ENCODE measurements at places on chromosomes 11 and 22. TPM values are rescaled to one million over a fixed set of nuclear protein-coding genes. Genes with fewer than 3 reads are reported as not detected.

GRCh38 chr11:69499186-69499917 lies 17.9 kb downstream of the LINC01488 start:
- DNase-seq, result no peak

The OOSP1 gene
- total RNA-seq, result not detected

GRCh38 chr22:18085188-18085587 lies 7.4 kb downstream of the PEX26 start:
- DNase-seq, result no peak

- no peak for DNase-seq
These were observed 397.0 kb upstream of the ISX start for GRCh38 chr22:34669001-34669400.

DNA sequence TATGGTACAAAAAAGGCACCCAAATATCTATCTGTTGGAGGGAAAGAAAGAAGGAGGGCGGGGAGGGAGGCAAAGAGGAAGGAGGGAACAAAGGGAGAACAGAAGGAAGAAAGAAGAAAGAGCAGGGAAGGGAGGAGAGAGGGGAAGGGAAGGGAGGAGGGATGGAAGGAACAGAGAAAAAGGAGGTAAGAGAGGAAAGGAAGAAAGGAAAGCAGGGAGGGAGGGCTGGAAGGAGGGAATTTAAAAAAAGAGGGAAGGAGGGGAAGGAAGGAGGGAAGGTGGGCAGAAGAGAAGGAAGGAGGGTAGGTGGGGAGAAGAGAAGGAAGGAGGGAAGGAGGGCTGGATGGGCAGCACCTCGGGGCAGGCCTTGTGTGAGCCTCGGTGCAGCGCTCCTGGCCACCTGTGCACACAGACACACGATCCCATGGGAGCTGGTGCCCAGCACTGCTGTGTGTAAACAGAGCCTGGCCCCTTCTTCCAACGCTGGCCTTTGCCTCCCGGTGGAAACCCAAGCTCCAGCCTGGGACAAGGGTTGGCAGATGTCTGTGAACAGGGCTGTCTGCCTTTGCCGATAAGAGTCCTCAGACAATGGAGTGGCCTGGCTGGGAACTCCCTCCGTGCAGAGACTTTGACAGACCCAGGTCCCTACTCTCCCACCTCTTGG lies 23.2 kb downstream of the SMIM38 start:
- DNase-seq, result no peak

DNA sequence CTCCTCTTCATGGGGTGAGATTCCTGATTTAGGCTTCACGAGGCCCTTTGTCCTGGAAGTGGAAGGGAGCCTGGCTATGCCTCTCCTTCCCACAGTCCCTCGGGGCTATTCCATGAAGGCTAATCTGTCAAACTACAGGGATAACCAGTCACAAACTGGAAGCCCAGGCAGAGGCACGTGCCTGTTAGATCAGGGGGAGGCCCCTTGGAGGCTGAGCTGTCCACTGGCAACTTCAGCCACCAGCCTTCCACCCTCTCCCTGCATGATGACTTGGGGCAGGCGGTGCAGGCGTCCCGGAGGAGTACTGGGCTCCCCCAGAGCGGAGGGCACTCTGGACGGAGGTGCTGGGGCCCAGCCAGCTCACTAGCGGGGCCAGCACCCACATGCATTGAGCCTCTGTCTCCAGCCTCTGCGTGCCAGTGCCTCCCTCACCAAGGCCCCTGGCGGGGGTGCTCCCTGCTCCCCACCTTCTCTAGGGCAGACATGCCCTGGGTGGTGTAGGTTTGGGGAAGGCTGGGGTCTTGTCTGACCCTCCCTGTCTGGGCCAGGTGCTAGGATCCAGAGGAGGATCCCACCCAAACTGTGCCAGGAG lies 42.9 kb downstream of the WNT11 start:
- no peak for DNase-seq

DNA sequence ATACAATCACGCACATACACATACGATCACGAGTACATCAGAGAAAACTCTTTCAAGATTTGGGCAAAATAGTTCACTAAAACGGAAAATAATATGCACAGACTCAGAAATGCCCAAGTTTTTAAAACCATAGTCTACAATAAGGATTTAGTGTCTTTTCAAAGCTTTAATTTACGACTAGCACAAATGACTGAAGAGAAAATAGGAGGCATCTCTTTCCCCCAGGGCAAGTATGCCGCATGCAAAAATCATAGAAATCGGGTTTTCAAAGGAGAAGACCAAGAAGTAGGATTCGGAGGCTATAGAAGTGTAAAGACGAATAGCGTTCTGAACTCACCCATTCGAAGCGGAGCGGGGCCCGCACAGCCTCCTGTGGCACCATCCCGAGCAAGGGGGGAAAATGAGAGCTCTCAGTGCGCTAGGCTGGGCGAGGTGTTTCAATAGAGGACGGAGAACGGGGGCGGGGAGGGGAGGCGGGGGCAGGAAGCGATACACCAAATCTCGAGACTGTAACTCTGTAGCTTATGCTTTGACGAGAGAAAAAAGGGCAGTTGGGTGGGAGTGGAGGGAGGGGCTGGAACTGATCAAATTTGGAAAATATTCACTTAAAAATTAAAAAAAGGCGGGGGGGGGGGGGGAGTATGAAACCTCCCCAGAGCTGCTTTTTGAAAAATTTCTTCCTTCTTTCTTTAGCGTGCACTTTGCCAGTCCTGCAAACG lies 15.8 kb downstream of the BLID start:
- DNase-seq, result no peak

- DNase-seq, result no peak
These were observed 32.1 kb downstream of the DAGLA start for GRCh38 chr11:61712314-61712713.

DNA sequence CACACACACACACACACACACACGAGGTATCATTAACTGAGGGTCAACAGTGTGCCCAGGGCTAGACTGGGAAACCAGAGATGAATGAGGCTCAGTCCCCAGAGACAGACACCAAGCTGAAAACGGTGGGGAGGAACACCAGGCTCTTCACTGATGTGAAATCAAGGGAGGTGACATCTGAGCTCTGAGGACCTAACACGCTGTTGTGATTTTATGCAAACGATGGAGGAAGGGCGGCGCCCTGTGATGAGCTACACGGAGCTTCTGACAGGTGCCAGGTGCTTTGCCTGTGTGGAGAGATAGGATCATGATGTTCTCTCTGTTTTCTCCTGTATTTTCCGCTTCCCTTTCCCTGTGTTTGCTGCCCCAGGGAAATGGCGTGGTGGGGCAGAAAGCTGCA lies 6.5 kb upstream of the CYB5R3 start:
- no peak for DNase-seq
